ENCODE measurements at places on chromosomes 4 and X.

DNA sequence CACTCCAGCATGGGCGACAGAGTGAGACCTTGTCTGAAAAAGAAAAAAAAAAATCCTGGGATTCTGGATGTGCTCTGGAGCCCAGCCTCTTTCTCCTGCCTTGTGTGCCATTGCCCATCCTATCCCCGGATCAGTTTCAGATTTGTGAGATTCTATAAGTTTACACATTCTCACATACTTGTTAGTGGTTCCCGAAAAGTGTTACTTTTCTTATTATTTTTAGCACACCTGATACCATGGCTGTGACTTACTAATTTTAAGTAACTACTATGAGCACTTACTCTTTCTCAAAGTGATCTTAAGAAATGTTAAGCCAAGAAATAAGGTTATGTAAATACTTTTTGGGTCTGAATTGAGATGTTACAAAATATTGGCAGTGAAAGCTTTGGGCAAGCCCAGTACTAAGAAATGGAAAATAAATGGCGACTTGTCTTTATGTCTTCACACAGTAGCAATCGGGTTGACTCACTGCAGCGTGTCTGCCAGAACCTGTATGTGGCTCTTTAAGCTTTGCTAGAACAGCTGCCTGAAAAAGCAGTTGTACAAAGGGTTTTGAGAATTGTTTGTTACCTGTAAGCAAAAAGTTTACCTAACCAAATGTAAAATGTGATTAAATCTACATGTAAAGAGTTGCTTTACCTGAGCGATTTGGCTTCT, 118.7 kb downstream of the KLHL8 start:
- no peak for DNase-seq

GRCh38 chr4:75644095-75644494, 13.8 kb upstream of the CDKL2 start:
- DNase-seq = no peak

DNA sequence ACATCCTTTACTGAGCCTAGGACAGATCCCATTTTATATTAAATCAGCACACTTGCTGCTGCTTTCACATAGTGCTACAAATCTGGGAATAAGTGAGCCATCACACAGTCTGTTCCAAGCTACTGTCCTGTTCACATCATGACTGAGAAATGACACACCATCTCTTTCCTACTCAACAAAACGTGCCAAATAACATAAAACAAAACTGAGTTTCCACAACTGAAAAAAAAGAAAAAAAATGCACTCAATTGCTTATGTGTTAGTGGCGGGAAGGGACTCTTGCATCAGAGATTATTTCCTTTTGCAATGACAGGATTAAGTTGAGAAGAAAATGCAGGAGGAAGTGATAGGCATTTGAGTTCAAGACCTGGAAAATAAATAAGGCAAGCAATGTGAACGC, 109.0 kb downstream of the SHROOM4 start:
- no peak for DNase-seq

- no peak for DNase-seq
These were observed 40.5 kb downstream of the BBS12 start for GRCh38 chr4:122772986-122773385.

DNA sequence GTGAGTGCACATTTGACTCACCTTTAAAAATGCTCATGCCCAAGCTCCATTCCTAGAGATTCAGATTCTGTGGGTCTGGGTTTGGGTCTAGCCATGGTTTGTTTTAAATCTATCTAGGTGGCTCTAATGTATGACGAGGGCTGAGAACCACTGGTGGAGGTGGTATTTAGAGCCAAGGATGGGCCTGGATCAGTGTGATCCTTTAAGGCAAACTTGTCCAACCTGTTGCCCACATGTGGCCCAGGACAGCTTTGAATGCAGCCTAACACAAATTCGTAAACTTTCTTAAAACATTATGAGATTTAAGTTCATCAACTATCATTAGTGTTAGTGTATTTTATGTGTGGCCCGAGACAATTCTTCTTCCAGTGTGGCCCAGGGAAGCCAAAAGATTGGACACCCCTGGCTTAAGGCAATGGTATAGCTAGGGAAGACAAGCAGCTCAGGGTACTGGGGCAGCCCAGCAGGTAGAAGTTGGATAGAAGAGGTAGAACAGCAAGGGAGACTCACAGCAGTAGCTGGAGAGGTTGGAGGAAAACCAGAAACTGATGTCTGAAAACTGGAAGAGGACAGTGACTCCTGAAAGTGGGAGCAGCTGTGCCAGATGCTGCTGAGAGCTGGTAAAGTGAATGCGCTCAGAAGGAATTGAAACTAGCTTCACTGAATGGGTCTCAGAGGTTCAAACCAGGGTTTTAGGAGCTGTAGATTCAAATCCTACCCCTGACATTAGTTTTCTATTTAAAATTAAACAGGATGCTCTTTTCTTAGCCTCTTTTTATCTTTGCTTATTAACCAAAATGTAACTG, 18.2 kb downstream of the ADD1 start:
- no peak for DNase-seq

DNA sequence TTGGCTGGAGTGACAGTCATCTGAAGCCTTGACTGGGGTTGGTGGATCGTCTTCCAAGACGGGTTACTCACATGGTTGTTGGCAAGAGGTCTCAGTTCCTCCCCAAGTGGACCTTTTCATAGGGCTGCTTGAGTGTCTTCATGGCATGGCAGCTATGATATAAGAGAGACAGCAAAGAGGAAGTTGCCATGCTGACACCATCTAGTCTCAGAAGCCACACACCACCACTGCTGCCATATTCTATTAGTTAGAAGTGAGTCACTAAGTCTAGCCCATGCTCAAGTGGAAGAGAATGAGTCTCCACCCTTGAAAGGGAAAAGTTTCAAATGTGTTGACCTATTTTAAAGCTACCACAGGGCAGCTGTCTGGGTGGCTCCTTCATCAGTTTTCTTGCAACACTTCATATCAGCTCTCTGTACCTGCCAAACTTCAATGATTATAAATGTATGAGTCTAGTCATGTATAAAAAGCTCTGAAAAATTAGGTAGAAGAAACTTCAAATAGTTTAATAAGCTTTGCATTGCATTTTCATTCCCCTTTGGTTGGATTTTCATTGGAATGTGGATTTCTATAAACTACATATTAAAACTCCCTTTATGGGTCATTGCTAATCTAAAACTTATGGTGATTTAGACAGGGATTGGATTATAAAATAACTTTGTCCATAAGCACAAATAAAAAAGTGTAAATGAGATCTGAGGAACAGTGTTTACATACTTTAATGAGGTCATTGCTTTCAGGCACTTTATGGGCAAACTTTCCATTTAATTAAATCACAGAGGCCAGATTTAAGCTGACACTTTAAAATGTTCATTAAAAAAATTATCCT, 68.0 kb upstream of the ATXN3L start:
- no peak for DNase-seq

DNA sequence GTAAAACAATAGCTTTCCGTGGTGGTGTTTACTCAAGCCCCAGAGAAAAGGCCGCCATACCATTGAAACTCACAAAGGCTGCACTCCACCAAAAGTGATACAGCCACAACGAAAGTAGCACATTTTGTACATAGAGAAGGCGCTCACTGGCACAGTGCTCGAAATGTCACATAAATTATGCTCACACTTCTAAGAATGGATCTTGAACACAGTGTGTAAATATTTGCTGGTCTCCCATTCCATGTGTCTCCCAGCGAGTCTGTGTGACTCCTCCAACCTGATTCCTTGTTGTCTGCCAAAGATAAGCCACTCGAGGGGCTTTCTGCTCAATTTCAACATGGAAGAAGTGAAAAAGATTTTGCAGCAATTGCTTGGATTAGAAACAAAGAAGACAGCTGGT, 234.0 kb upstream of the VCX3A start:
- DNase-seq = no peak

DNA sequence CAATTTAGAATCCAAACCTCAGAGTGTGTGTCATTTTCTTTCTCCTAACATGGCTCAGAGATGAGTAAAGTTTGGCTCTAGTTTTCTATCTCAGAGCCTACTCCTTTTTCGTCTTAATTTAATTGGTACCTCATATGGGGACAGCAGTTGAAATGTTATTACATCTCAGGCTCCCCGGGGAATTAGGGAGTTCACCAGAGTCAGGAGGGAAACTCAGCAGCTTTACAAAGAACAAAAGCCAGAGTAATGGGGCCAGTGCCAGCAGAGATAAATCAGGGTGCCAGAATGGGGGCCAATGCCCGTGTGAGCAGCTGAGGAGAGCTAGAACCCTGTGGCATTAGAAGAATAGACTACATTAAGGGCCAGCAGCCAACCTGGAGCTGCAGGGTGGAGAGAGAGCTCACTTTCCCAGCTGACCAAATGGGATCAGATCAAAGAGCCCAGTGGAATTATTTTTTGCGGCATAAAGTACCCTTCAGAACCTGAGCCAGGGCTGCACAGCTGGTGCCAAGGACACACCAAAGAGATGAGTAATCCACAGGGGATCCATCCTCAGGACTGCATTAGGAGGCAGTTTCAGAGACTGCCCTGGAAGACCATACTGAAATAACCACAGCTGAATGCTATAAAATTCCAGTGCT, 207.1 kb upstream of the DKK2 start:
- DNase-seq = no peak

DNA sequence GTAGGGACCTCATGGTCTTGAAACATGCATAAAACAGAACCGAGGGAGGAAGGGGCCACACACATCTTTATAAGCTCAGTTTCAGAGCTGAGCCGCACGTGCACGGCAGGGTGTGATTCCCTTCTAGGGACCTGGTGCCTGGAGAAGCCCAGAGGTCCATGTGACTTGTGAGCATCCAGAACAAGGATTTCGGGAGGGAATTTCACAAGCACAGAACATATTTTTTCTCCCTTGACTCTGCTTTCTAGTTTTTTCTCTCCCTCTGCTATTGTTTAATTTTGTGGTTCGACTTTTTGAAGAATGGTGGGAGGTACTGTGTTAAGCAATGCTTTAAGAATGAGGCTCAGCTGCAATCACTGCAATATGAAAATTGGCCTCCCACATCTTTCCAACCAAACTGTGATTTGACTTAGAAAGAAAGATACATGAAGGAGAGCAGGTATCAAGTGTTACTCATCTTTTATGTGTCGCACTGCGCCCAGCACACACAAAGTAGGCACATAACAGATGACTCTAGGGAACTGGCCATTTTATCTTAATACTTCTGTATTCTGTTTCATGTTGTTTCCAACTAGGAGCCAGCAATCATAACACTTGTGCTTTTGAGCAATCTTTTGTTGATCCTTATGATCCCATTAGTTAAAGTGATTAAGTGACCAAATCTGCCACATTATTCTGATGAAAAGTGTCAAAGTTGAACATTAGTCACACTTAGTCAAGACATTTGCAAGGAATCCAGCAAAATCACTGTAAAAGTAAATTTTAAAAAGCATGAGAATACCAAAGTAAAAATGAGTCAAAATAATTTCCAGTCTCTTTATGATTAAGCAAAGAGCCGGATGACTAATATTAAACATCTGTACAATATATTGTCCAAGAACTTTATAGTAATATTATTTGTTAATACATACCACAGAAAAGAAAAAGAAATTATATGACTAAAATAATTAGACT, 86.4 kb downstream of the SHISA3 start:
- DNase-seq = no peak

DNA sequence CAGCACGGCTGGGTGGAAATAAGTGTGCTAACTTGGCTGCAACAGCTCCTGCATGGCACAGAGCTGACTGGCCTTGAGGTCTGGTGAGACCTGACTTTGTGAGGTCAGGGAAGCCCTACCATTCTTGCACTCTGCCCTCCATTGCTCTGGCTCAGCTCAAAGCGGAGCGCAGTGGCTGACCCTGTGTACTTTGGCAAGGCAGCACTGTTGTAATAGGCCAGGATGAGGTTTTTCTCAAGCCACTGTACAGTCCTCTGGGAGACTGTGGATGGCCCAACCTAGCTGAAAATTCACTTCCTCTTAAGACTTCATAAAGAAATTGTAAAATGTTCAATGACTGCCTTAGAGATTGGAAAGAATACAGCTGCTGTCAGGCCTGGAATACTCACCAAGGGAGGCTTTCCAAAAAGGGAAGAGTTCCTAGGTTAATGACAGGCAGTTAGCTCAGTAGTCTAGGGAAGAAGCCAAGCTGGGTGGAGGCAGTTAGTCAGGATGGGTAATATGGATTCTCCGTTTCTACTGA, 129.8 kb downstream of the GUCY2F start:
- no peak for DNase-seq

DNA sequence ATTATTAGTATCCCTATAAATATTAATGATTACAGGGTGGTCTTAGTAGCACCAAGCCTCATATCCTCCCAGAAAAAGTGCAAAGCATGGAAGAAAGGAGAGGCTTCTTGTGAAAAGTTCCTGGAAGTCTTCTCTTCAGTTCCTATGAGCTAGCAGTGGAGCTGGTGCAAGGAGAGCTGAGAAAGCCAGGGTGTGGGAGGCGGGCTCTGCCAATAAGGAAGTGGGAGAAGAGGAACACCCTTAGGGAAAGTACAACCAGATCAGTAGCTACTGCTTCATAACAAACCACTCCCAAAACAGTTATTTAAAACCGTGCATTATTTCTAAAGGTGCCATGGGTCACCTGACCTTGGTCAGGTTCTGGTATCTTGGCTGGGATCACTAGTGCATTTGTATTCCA, 72.4 kb downstream of the MAP9 start:
- DNase-seq = no peak

DNA sequence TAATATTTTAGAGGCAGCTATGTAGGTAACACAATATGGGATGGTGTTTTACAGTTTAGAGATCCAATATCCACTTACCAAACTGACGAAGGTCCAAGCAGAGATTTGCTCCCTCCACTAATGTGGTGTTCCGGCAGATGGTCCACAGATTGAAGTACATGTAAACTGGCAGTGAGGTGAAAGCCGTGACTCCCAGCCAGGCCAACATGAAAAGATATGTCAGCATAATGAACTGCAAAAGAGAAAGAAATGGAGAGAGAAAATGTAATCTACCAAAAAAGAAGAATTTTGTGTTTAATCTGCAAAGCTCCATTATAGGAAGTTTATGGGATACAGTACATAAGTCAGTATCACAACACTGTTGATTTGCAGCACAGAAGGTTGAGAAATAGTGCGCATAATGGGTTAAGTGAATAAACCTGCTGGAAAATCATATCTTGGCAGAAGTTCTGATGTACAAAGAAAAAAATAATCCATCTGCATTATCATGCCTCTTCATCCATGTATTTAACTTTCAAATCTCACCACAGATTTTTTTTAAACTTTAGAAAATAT, 160.2 kb downstream of the GPM6A start:
- DNase-seq = no peak

- no peak for DNase-seq
These were observed 36.9 kb downstream of the NBDY start for GRCh38 chrX:56765811-56766553.
